ENCODE measurements at places on chromosomes 3 and 15. TPM values are rescaled to one million over a fixed set of nuclear protein-coding genes. Genes with fewer than 3 reads are reported as not detected.

DNA sequence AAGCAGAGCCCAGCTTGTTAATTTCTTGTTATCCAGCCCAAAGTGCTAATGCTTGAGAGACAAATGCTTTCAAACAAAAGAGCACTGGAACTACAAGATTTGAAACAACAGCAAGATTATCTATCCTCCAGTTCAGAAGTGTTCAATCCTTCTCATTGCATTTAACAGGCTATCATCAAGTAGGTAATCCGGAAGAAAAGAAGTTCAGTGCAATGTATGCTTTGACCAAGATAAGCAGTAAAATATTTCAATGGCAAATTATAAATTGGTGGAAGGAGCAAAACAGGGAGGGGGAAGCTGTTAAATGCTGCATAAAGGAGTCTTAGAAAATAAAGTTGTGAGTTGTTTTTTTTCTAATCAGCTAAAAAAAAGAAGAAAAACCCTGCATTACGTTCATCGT, 8.8 kb downstream of the LRIG1 start:
- no peak for DNase-seq

DNA sequence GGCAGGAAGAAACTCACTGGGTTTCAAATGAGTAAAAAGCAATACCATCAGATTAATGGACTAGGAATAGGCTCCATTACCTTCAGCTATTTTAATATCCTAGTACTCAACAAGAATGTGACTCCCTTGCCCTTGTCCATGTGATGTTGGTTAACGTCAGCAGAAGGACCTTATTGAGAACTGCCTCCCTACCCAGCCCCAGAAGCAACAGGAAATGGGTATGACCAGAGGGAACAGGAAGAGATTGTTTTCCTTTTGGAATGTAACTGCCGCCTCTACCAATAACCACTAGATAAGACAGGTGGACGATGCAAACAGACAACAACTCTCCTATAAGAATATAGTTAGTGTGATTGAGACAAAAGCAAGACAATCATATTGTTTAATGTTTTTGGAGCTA, 10.4 kb upstream of the MME start:
- no peak for DNase-seq

- no peak for DNase-seq
Observed at GRCh38 chr3:12369598-12369997, 80.7 kb downstream of the PPARG start.

DNA sequence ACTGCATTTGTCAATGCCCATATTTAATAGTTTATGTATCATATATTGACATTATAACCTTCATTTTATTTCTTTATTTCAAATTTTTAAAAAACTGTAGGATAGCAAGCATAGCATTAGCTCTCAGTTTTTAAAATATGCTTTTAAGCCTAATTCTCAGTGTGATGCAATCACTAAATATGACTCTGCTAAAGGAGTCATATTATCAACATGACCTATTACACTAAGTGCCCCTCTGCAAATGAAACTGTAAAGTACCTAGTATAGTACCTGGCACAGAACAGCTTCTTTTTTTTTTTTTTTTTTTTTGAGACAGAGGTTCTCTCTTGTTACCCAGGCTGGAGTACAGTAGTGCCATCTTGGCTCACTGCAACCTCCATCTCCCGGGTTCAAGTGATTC, 179.4 kb upstream of the CGNL1 start:
- DNase-seq, result no peak

The OCA2 gene
- 0.38 TPM for total RNA-seq

The SEC11A gene
- 83.0 TPM for total RNA-seq
